ENCODE measurements at places on chromosomes 2 and 18. TPM values are rescaled to one million over a fixed set of nuclear protein-coding genes. Genes with fewer than 3 reads are reported as not detected.
A peak's percentile ranks its signal among the peaks of the same experiment; 100 is the strongest.

RHBDD1 gene
- total RNA-seq: 35.0 TPM

GRCh38 chr18:2515908-2516625 is 55.2 kb downstream of the METTL4 start:
- H3K27me3 ChIP-seq: no peaks in the 10 kb centered on the region
- H3K4me3 ChIP-seq: no peak overlapping the region
- H3K4me1 ChIP-seq: peaks cover 17% of the 10 kb centered on the region
- no peaks in the 10 kb centered on the region for H3K36me3 ChIP-seq

ANKRD62 gene
- total RNA-seq: not detected

GRCh38 chr2:168457190-168457895 is 1.3 kb downstream of the CERS6 start:
- no peak for DNase-seq
- H3K27me3 ChIP-seq: no peaks in the 10 kb centered on the region
- peak overlapping the region; percentile 81 for H3K27ac ChIP-seq
- peaks cover 45% of the 10 kb centered on the region for H3K4me1 ChIP-seq
- peaks cover 27% of the 10 kb centered on the region for H3K36me3 ChIP-seq
- peak overlapping the region; percentile 84 for H3K4me3 ChIP-seq

FRZB gene
- total RNA-seq: not detected

TRPM8 gene
- not detected for total RNA-seq

GRCh38 chr2:65639156-65639864 is 206.9 kb upstream of the SPRED2 start:
- no peak for DNase-seq
- H3K36me3 ChIP-seq: no peaks in the 10 kb centered on the region
- peaks cover 8% of the 10 kb centered on the region for H3K27me3 ChIP-seq

DNA sequence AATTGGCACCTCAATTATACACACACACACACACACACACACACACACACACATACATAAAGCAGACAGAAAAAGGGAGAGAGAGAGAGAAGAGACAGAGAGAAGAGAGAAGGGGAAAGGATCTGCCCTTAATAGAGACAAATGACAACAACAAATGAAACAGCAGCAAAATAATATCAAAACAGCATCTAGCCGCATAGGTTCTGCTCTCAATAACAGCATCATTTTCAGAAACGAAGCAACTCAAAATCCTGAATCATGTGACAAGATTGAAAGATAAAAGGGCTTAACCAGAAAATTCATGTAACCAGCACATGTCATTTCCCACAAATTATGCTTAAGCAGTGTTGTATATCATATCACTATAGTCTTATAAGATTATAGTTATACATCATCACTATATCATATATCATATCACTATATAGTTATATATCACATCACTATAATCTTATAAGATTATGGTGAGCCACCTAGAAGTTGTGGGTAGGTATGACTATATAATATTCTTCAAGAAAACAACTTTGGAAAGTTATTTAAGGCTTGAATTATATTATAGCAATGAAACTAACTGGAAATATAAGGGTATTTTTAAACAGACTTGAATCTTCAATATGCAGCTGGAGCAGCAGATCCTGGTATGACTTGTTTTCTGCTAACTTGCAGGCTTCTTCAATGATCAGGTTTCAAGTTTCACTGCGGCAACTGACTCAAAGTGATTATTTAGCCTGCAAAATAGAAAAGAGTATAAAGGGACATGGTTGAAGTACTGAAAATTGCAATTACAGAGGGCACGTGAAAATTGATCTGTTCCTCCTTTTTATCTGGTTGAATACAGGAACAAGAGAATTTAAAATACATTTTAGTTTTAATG is 16.1 kb upstream of the VPS54 start:
- no peaks in the 10 kb centered on the region for H3K27me3 ChIP-seq
- H3K27ac ChIP-seq: peak overlapping the region; percentile 77
- no peak for DNase-seq
- H3K36me3 ChIP-seq: peaks cover 15% of the 10 kb centered on the region

DNA sequence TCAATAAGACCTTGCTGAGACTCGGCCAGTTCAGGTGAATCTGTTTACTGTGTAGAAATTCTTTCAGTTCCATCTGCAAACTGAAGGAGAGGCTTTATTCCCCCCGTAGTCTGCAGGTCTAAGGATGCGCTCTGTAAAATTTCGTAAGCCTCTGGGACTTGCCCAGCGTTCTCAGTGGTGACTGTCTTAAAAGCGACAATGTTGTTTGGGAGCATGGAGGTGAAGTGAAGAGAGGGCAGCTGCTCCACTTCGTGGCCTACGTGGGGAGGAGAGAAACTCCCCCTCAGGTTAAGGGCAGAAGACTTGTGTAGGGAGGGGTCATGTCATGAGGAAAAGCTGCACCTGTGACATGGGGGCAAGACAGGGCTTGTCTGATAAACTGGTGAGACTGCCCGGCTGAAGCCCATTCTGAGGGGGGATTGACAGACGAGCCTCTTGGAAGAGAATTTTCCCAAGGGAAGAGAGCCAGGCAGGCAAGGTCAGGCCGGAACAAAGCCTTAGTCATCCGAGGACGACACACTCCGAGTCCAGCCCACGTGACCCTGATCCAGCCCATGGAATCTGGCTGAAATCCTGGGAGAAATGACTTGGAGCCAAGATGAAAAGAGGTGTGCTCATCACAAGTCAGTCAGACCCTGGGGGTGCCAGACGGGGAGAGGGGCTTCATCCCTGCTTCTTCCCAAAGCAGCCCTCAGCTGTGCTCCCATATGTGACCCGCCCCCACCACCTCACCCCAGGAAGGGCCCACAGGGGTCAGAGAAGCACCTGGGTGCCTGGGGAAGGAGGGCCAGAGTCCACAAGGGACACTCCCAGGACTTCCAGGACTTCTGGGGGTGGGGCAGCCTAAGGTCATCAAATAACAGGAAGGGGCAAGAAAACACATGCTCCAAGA is 88.5 kb upstream of the SH3BP4 start:
- DNase-seq: no peak
- H3K4me3 ChIP-seq: no peak overlapping the region
- H3K4me1 ChIP-seq: no peaks in the 10 kb centered on the region
- no peaks in the 10 kb centered on the region for H3K36me3 ChIP-seq
- H3K27me3 ChIP-seq: peaks cover 2% of the 10 kb centered on the region

GRCh38 chr18:3777122-3777521 is 327.1 kb downstream of the TGIF1 start:
- H3K4me1 ChIP-seq: peaks cover under 1% of the 10 kb centered on the region
- no peak overlapping the region for H3K27ac ChIP-seq
- H3K27me3 ChIP-seq: peaks cover 4% of the 10 kb centered on the region
- no peak overlapping the region for H3K4me3 ChIP-seq
- no peaks in the 10 kb centered on the region for H3K36me3 ChIP-seq
